ENCODE measurements at places on chromosomes 4 and X. TPM values are rescaled to one million over a fixed set of nuclear protein-coding genes. Genes with fewer than 3 reads are reported as not detected.

DNA sequence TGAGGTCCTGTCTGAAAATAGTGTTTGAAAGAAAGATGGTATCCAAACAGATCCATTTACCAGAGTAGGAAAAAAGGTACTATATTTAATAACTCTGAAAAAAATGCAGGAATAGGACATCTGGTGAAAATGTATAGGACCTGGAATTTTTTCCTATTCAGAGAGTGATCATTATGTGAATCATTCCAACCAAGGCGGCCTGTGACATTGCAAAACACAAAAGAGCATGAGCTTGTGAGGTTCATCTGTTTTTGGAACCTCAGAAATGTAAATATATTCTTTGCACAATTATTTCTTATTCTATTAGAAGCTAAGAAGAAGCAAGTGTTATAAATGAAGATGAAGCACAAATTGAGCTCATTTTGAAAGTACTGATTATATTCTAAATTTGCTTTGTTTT, 2.0 kb downstream of the C4orf51 start:
- H3K4me3 ChIP-seq, result no peak overlapping the region
- H3K27ac ChIP-seq, result no peak overlapping the region
- no peaks in the 10 kb centered on the region for H3K27me3 ChIP-seq
- no peaks in the 10 kb centered on the region for H3K36me3 ChIP-seq
- peaks cover 4% of the 10 kb centered on the region for H3K4me1 ChIP-seq

The CENPI gene
- total RNA-seq, result not detected

The SMR3B gene
- not detected for total RNA-seq

DNA sequence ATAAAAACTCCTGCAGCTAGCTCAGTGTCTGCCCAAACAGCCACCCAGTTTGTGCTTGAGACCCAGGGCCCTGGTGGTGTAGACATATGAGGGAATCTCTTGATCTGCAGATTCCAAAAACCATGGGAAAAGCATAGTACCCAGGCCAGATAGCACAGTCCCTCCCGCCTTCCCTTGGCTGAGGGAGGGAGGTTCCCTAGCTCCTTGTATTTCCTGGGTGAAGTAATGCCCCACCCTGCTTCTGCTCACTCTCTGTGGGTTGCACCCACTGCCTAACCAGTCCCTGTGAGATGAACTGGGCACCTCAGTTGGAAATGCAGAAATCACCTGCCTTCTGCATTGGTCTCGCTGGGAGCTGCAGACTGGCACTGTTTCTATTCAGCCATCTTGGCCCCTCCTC, 54.6 kb downstream of the USP26 start:
- DNase-seq, result no peak
- no peak overlapping the region for H3K27ac ChIP-seq
- H3K36me3 ChIP-seq, result no peaks in the 10 kb centered on the region
- no peaks in the 10 kb centered on the region for H3K27me3 ChIP-seq
- H3K4me3 ChIP-seq, result no peak overlapping the region

GRCh38 chrX:38805432-38806389, 4.5 kb downstream of the MID1IP1 start:
- H3K36me3 ChIP-seq, result no peaks in the 10 kb centered on the region
- DNase-seq, result peak; percentile 83
- H3K27ac ChIP-seq, result peak overlapping the region; percentile 91
- H3K27me3 ChIP-seq, result no peaks in the 10 kb centered on the region

- peak overlapping the region; percentile 19 for H3K27ac ChIP-seq
- H3K36me3 ChIP-seq, result no peaks in the 10 kb centered on the region
- H3K4me3 ChIP-seq, result no peak overlapping the region
- no peaks in the 10 kb centered on the region for H3K27me3 ChIP-seq
- DNase-seq, result no peak
- H3K4me1 ChIP-seq, result peaks cover 5% of the 10 kb centered on the region
Measured at GRCh38 chrX:17560385-17560784, 176.9 kb upstream of the SCML1 start.

The SPANXA2 gene
- not detected for total RNA-seq

DNA sequence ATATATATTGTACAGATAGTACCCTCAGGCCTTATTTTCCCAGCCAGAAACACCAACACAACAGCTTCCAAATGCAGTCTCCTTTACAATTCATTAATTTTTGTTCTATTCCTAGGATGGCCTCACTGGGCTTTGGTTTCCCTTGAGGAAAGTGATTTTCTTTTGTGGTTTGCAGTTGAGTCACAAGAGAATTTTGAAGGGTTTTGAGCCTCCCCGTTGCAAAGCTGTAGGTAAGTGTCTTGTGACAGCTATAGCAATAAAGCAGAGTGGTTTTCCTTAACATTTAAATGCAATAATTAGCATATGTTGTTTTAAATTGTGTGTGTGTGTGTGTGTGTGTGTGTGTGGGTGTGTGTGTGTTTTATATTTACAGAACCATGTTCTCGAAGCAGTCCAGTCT, 54.1 kb upstream of the WDR17 start:
- H3K4me1 ChIP-seq, result no peaks in the 10 kb centered on the region
- H3K27ac ChIP-seq, result no peak overlapping the region
- no peak overlapping the region for H3K4me3 ChIP-seq
- no peaks in the 10 kb centered on the region for H3K36me3 ChIP-seq
- DNase-seq, result no peak
- no peaks in the 10 kb centered on the region for H3K27me3 ChIP-seq

DNA sequence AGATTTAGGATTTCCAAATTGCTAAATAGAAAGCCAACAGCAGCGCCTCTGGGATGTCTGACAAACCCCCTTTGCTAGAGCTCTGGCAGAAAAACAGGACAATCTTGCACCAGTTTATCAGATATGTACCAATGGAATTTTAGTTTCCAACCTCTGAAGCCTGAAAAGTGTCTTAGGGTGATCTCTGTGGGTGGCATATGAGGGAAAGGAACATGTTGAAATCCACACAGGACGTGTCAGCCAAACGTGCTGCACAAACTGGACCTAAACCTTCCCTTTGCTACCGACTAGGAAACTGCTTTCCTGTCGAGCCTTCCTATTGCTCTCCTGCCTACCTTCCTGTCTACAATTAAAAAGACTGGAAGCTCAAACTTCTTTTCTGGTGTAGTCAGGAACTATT, 53.5 kb downstream of the REELD1 start:
- no peaks in the 10 kb centered on the region for H3K4me1 ChIP-seq
- H3K27me3 ChIP-seq, result no peaks in the 10 kb centered on the region
- no peak overlapping the region for H3K4me3 ChIP-seq
- H3K27ac ChIP-seq, result no peak overlapping the region
- H3K36me3 ChIP-seq, result no peaks in the 10 kb centered on the region
- DNase-seq, result no peak

GRCh38 chr4:3246458-3247398, 2.2 kb upstream of the MSANTD1 start:
- no peaks in the 10 kb centered on the region for H3K4me1 ChIP-seq
- H3K4me3 ChIP-seq, result no peak overlapping the region
- H3K27me3 ChIP-seq, result no peaks in the 10 kb centered on the region
- no peak overlapping the region for H3K27ac ChIP-seq
- no peaks in the 10 kb centered on the region for H3K36me3 ChIP-seq
- no peak for DNase-seq

GRCh38 chr4:12852338-12853307, 631.5 kb downstream of the RAB28 start:
- DNase-seq, result no peak
- H3K27me3 ChIP-seq, result no peaks in the 10 kb centered on the region
- no peaks in the 10 kb centered on the region for H3K36me3 ChIP-seq
- H3K4me3 ChIP-seq, result no peak overlapping the region

The LUZP4 gene
- total RNA-seq, result not detected

GRCh38 chr4:163467082-163467770, 6.3 kb downstream of the TKTL2 start:
- no peak overlapping the region for H3K4me3 ChIP-seq
- H3K36me3 ChIP-seq, result no peaks in the 10 kb centered on the region
- no peaks in the 10 kb centered on the region for H3K27me3 ChIP-seq
- H3K27ac ChIP-seq, result no peak overlapping the region

DNA sequence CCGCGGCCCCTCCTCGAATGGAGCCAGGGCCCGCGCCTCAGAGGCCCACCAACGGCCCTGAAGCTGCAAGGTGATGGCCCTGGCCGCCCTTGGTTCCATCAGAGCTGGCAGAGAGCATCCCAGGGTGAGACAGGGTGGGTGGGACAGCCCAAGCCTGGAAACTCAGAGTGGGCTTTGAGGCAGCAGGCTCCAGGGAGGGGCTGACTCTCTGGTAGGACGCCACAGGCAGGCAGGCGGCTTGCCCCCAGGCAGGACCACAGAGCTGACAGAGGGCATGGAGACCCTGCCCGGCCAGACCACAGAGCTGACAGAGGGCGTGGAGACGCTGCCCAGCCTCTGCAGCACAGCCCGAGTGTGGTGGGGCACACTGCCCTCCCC, 4.8 kb downstream of the MYL5 start:
- H3K4me1 ChIP-seq, result peaks cover 18% of the 10 kb centered on the region
- H3K27me3 ChIP-seq, result peaks cover 10% of the 10 kb centered on the region
- no peak overlapping the region for H3K27ac ChIP-seq
- no peak overlapping the region for H3K4me3 ChIP-seq
- no peak for DNase-seq

DNA sequence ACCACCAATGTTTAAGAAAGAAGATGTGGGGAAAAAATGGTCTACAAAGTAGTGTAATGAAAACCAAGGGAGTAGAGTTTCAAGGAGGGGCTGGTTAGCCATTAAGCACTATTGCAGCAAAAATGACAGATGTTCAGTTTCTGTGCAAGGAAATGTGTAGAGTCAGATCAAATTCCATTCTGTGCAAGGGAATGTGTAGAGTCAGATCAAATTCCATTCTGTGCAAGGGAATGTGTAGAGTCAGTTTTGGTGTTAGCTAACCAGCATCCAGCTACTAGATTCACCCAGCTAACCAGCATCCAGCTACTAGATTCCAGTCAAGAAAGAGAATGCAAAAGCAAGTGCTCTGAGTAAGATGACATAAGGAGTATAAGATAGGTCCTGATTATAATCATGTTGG, 208.8 kb downstream of the COX18 start:
- no peak overlapping the region for H3K27ac ChIP-seq
- no peaks in the 10 kb centered on the region for H3K4me1 ChIP-seq
- no peaks in the 10 kb centered on the region for H3K36me3 ChIP-seq
- DNase-seq, result no peak
- no peaks in the 10 kb centered on the region for H3K27me3 ChIP-seq
- H3K4me3 ChIP-seq, result no peak overlapping the region

- H3K4me1 ChIP-seq, result no peaks in the 10 kb centered on the region
- no peaks in the 10 kb centered on the region for H3K27me3 ChIP-seq
- H3K36me3 ChIP-seq, result no peaks in the 10 kb centered on the region
- no peak for DNase-seq
Measured at GRCh38 chrX:106917830-106918500, 2.2 kb upstream of the CLDN2 start.

- no peaks in the 10 kb centered on the region for H3K27me3 ChIP-seq
- peak overlapping the region; percentile 89 for H3K27ac ChIP-seq
- peaks cover 21% of the 10 kb centered on the region for H3K4me1 ChIP-seq
- peak overlapping the region; percentile 67 for H3K4me3 ChIP-seq
Measured at GRCh38 chr4:1010395-1011021, 918 bp upstream of the FGFRL1 start.

DNA sequence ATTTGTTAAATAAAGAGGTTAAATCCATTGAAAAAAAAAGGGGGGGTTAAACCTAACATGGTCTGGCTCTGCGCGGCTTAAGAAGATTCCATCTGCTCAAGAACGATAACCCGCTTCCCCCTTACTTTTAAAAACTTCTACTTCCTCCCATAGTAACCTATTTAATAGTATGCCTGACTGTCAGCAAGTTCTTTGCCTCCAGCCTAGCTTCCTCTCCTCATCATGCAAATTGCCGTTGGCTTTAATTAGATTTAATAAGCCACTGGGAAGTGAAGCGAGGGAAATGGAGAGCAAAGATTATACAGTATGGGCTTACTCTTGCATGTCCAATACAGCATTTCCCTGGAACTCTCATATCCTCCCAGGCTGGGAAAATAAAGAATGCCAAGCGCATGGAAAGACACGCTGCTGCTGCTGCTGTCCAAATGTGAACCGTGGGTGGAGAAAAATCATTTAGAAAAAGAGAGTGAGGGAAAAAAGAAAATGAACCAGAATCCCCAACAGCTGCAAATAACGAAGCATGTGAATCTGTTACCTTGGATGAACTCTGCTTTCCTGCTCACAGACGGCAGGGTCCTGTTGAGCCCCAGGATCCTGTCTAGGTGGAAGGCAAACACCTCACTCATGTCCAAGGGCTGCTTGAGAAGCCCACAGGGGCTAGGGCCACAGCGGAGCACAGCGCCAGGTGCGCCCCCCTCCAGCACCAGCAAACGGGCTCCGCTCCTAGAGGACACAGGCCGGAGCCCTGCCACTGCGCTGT, 2.7 kb downstream of the GASK1B start:
- no peak for DNase-seq
- no peaks in the 10 kb centered on the region for H3K4me1 ChIP-seq
- peak overlapping the region; percentile 68 for H3K4me3 ChIP-seq
- no peaks in the 10 kb centered on the region for H3K27me3 ChIP-seq
- H3K27ac ChIP-seq, result peak overlapping the region; percentile 88
- H3K36me3 ChIP-seq, result peaks cover 5% of the 10 kb centered on the region

The PABPC1L2B gene
- not detected for total RNA-seq

- no peaks in the 10 kb centered on the region for H3K4me1 ChIP-seq
- H3K36me3 ChIP-seq, result no peaks in the 10 kb centered on the region
- no peaks in the 10 kb centered on the region for H3K27me3 ChIP-seq
- no peak overlapping the region for H3K4me3 ChIP-seq
- no peak overlapping the region for H3K27ac ChIP-seq
Measured at GRCh38 chr4:6506616-6507140, 34.3 kb upstream of the PPP2R2C start.

The PCSK1N gene
- total RNA-seq, result not detected

- no peak overlapping the region for H3K4me3 ChIP-seq
- no peaks in the 10 kb centered on the region for H3K4me1 ChIP-seq
- no peaks in the 10 kb centered on the region for H3K36me3 ChIP-seq
- no peak overlapping the region for H3K27ac ChIP-seq
- no peaks in the 10 kb centered on the region for H3K27me3 ChIP-seq
- DNase-seq, result no peak
Measured at GRCh38 chr4:13705521-13706041, 78.1 kb upstream of the BOD1L1 start.

DNA sequence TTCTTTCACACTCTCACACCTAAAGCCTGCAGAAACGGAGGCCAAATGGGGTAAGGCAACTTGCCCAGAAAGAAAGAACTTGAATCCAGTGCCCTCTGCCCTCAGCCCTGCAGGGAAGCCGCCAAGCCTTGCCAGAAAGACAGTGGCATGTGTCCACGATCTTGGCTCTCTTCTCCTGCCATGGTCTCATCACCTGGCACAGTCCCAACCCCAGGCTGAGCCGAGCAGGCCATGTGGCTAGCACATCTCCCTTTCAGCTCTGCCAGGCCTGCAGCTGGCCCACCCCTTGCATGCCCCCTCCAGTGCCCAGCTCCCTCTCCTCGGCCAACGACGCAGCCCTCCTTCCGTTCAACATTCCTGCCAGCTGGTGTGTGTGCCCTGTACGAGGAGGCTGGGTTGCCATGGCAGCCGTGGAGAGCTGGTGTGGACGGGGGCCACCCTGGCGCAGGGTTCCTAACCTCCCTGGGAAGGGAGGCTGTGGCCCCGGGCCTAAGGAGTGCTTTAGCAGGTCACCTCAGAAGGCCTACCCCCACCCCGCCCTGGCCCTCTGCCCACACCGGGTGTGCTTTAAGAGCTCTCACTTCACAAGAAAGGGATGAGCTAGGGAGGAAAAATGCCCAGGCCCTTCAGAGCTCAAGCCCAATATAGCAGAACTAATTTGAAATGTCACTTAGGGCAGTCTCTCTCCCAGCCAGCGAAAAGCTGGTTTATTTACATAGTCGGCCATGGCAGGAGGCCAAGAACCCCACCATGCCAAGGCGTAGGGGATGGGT, 73.0 kb upstream of the PJA1 start:
- H3K27me3 ChIP-seq, result no peaks in the 10 kb centered on the region
- H3K27ac ChIP-seq, result no peak overlapping the region
- H3K4me1 ChIP-seq, result no peaks in the 10 kb centered on the region
- no peak for DNase-seq
- no peaks in the 10 kb centered on the region for H3K36me3 ChIP-seq

GRCh38 chr4:174674305-174674840, 152.1 kb upstream of the HPGD start:
- H3K27me3 ChIP-seq, result no peaks in the 10 kb centered on the region
- H3K36me3 ChIP-seq, result no peaks in the 10 kb centered on the region
- H3K27ac ChIP-seq, result no peak overlapping the region
- H3K4me1 ChIP-seq, result no peaks in the 10 kb centered on the region

The ZFP92 gene
- total RNA-seq, result 0.96 TPM

All from ascending aorta (tissue), 2 donors.